Glomerular endothelial cell (primary cell): ENCODE measurements at places on chromosomes 12 and 14.

GRCh38 chr14:55122440-55122986 is 6.5 kb upstream of the LGALS3 start:
- DNase-seq = no peak

GRCh38 chr14:93893661-93894261 is 33.4 kb upstream of the FAM181A start:
- DNase-seq = no peak

DNA sequence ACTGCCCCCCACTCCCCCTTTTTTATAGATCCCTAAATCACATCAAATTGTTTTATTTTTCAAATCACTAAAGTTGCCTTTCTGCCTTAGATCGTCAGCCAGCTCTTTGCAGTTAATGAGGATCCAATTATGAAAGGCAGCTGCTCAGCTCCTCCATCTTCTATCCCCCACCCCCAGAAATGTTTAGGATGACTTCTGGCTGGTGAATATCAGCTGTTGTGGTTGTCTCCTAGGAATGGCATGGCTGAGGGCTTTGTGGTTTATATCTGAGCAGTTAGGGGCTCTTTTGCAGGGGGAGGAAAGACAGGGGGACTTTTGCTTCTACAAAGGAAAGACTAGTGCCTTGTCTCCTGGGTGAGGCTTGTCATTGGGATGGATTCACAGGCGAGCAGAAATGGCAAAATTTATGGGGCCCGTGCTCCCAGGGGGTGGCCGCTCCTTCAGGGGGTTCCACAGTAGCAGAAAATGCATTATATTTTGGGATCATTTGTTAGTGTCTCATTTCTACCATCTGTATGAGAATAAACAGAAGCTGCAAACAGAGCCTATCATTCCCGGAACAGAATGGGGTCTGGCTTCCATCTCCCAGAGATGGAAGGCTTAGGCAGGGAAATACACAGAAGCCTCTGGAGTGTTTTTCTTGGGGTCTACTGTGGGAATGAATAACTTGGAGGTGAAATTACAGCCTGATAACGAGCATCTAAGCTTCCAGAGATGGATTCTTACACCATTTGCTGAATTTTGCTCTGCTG is 6.5 kb downstream of the JDP2 start:
- no peak for DNase-seq

DNA sequence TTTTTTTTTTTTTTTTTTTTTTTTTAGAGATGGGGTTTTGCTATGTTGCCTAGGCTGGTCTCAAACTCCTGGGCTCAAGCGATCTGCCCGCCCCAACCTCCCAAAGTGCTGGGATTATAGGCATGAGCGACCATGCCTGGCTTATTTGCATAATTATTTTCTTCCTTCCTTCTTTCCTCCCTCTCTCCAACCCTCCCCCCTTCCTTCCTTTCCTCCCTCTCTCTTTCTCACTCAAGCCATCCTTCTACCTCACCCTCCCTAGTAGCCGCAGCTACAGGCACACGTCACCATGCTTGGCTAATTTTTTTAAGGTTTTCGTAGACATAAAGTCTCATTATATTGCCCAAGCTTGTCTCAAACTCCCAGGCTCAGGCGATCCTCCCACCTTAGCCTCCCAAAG is 83.8 kb downstream of the PEBP1 start:
- no peak for DNase-seq
